ENCODE measurements at places on chromosomes 7 and 10.

DNA sequence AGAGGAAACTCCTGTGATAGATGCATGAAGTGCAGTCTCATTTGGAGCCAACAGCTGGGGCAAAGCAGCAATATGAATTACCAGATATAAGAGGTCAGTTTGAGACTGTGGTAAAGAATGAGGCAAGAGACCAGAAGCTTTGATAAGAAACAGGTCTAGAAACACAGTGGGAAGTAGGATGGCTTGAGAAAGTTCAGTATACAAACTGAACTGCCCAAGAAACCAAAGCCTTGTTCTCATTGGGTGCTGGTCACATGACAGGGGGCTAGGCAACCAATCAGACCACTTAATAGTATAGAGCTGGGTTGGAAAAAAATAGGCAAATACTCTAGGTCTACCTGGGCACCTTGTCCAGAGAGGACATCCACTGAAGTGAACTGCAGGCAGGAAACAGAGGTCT, 46.2 kb upstream of the PLCE1 start:
- no peak for DNase-seq

DNA sequence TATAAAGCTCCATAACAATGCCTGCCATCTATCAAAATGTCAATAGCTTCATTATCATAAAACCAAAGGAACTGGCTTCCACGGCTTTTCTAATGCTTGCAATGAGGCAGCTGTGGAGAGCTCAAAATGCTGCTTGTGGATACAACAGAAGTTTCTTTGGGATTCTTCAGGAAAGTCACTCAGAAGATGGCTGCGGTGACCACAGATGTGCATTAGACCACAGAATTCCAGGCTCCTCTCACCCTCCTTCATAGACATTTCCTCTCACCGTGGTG, 77.2 kb downstream of the CDCA7L start:
- DNase-seq: no peak

DNA sequence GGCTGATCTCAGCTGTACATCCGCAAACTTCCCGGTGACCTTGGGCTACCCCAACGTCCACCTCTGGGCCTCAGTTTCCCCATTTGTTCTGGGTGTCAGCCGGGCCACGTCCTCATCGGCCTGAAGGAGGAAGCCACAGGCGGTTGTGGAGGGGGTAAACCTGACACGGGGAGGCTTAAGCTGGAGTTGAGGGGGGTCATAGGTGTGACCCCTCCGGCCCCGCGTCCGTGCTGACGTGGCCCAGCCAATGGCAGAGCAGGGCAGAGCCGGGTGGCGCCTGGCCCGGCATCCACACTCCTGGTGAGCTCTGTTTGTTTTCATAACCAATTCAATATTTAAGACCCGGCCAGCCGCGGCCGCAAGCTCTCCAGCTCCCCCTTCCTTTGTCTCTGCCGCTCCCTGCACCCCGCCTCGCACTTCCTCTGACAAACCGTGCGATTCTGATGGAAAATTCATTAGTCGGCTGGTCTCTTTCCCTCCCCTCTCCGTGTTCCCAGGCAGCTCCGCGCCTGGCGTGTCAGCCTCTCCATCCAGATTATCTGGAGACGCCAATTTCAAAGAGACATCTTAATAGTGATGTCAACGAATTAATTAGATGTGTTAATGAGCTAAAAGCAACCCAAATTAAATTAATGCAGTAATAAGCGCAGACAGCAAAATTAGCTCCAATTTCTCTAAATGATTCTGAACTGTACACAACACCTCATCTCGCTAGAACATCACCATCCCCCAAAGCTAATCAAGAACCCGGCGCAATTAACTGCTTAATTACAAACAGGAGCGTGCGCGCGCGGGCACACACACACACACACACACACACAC, 55.4 kb downstream of the MICALL2 start:
- DNase-seq: peak; percentile 90

GRCh38 chr7:131737746-131738465, 181.5 kb upstream of the PODXL start:
- DNase-seq: peak; percentile 68

DNA sequence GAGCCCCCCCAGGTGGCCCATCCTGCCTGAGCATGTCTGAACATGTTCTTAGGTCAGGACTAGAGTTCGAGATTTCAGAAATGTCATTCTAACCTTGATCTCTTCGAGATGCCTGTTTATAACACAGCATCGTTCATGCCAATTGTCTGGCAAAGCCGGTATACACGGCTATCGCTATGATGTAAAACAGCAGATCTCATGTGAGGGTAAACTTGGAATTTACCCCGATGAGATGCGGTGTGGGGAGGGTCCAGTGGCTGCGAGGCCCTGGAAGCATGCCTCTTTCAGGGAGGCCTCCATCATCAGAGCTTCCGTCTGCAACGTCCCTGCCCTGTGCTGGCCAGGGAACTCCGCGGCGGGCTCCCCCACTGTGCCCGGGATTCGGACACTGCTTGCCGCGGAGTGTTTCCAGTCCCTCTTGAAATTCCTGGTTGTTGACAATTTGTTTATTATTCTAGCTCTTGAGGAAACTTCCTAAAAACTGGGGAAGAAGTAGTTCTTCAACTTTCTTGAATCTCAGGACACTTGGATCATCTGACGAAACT, 168.6 kb upstream of the RHEB start:
- DNase-seq: no peak

- DNase-seq: no peak
These were observed 112.7 kb upstream of the AMPH start for GRCh38 chr7:38743899-38744298.

DNA sequence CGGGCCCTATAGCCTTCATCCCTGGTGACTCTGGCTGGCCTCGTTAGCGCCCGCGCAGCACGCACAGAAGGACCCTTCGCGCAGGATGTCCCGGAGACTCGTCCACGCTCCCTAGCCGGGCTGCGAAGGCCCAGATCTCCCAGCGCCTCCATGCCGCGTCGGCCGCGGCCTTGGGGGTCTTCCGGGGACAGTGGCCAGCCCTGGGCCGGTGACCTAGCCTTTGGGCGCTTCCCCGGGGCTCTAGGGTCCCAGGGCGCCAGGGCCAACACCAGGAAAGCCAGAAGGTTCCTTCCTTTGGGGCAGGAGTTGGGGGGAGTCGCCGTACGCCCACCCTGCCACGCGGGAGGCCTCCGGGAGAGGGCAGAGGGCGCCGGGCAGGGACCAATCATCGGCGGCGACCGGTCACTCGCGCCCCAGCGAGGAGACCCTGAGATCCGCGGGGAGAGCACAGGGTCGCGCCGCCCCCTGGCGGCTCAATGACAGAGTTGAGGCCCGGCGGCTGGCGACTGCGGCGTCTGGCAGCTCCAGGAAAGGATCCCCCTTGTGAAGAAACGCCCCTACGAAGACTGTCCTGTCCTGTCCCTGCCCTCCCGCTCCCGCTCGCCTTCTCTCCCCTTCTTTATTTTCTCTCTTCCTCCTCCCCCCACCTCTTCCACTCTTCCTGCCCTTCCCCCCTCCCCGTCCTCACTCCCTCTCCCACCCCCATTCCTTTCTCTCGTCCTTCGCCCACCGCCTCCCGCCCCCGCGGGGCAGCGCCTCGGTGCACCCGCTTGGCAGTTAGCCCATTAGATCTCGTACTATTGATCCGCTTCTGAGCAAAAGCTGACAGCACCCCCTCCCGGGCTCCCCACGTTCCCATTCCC, 62.3 kb upstream of the LBX1 start:
- peak; percentile 78 for DNase-seq

DNA sequence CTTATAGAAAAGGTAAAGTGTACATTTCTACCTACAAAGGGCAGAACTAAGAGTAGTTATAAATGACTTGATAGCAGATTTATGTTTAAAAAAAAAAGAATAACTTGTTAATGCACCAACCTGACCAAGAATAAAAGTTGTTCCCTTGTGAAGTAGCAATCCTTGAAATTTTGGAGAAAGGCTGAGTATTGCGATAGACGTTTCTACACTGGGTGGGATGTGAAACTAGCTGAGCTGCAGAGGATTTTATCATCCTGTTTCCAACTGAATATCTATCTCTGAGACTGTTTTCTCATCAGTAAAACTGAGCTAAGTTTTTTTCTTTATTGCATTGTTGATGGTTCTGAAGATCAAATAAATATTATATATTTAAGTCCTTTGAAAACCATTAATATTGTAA, 14.6 kb downstream of the MDFIC start:
- DNase-seq: no peak

DNA sequence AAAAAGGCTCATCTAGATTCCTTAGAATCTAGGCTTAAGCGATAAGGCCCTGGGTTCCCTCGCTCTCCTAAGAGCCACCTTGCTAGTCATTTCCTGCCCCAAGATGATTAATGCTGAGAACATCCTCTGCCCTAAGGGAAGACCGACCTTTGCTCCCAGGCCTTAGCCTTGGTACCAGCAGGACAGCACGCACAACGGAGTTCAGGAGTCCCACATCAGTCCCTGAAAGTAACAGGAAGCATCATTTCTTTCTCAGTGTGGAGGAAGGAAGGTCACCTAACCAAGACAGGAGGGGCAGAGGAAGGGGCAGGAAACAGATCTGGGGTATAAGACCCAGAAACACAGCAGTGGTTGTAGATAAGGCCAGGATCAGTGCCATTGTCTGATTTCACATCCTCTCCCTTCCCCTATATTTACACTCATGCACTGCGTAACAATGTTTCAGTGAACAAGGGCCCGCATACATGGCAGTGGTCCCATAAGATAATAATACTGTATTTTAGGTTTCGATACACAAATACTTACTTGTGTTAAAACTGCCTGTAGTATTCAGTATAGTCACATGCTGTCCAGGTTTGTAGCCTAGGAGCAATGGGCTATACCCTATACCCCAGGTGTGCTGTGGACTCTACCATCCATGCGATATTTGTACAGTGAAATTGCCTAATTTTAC, 8.1 kb upstream of the FAM107B start:
- no peak for DNase-seq

DNA sequence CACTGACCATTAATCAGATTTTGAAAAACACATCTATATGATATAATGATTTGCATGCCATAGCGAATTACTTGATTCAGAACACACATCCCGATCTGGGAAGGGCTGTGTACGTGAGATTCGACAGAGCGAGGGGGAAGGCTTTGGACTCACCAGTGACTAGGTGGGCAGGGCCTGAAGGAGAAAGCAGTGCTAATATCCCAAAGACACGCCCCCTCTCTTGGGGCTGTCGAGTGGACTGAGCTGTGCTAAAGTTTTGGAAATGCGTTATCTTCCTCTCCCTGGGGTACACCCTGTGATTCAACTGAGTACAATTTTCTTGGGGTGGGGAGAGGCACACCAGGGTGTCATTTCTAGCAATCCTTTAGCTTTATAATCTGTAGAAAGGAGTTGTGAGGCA, 1.8 kb downstream of the LRRC17 start:
- peak; percentile 16 for DNase-seq

GRCh38 chr7:30276203-30276900, 8.0 kb upstream of the ZNRF2 start:
- DNase-seq: peak; percentile 79

- no peak for DNase-seq
These were observed 81.2 kb downstream of the HIPK2 start for GRCh38 chr7:139696552-139696951.

DNA sequence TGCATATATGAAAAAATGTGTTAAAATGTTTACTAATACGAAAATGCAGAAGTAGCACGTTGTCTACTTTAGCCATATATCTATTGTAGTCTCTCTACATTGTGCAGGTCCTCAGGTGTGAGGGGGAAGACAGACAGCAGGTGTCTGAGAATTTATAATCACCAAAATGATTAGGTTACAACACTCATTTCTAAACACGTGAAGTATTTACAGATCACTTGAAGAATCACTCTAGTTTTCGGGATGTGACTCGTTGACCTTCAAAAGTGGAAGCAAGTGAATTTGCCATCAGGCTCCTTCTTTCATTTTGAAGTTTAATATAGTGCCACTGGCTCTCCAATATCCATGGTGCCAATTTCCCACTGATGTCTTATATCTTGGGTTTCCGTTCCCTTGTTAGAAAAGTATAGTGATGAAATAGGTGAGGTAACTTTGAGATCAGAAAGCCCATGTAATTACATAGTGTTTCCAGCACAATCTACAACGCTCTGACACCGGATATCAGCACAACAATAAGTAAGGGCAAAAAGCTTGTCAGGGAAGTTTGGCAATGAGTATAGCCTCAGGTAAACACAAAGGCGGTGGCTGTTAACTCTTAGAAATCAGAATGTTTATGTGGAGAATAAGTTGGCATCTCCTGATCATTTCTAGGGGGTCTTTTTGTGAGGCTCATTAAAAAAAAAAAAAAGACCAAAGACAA, 57.5 kb upstream of the SP4 start:
- DNase-seq: peak; percentile 33

- peak; percentile 4 for DNase-seq
These were observed 129.4 kb downstream of the BMPER start for GRCh38 chr7:34034728-34035127.

DNA sequence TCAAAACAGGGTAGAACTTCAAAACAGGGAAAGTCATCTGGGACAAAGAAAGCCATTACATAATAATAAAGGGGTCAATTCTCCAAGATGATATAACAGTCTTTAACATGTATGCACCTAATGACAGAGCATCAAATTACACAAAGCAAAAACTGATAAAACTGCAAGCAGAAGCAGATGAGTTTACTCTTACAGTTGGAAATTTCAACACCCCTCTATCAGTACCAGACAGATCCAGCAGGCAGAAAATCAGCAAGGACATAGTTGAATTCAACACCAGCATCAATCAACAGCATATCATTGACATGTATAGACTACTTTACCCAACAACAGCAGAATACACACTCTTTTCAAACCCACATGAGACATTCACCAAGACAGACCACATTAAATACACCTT, 233.0 kb upstream of the NEBL start:
- DNase-seq: peak; percentile 26

Measured in NCI-H69 (cell line).